ENCODE measurements at places on chromosomes 6 and 20. TPM values are rescaled to one million over a fixed set of nuclear protein-coding genes. Genes with fewer than 3 reads are reported as not detected.
A peak's percentile ranks its signal among the peaks of the same experiment; 100 is the strongest.

- no peak overlapping the region for H3K27ac ChIP-seq
- H3K4me1 ChIP-seq = no peaks in the 10 kb centered on the region
- no peaks in the 10 kb centered on the region for H3K36me3 ChIP-seq
- no peak overlapping the region for H3K4me3 ChIP-seq
Measured at GRCh38 chr20:36399147-36399968, 93.2 kb downstream of the DLGAP4 start.

DNA sequence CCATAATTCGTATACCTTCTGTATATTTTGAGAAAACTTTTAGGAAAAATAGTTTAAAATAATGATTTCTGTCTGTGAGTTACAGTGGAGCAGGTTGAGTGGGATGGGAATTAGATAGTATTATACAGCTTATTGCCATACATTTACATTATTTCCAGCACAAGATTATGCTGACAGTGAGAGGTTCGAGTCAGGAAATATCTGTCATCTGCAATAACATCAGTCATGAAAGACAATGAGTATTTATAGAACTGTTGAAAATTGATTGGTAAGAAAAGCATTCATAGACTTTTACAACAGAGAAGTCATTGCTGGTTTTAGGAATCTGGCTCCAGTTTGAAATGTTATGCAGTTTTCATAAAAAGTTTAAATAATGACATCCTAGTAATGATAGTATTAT lies 45.9 kb downstream of the FAM135A start:
- DNase-seq = no peak
- no peak overlapping the region for H3K27ac ChIP-seq
- no peaks in the 10 kb centered on the region for H3K4me1 ChIP-seq
- no peaks in the 10 kb centered on the region for H3K36me3 ChIP-seq
- H3K4me3 ChIP-seq = no peak overlapping the region
- no peaks in the 10 kb centered on the region for H3K27me3 ChIP-seq

- H3K4me1 ChIP-seq = no peaks in the 10 kb centered on the region
- no peak overlapping the region for H3K27ac ChIP-seq
- no peak for DNase-seq
- H3K36me3 ChIP-seq = no peaks in the 10 kb centered on the region
Measured at GRCh38 chr6:115887891-115888290, 172.8 kb downstream of the FRK start.

DNA sequence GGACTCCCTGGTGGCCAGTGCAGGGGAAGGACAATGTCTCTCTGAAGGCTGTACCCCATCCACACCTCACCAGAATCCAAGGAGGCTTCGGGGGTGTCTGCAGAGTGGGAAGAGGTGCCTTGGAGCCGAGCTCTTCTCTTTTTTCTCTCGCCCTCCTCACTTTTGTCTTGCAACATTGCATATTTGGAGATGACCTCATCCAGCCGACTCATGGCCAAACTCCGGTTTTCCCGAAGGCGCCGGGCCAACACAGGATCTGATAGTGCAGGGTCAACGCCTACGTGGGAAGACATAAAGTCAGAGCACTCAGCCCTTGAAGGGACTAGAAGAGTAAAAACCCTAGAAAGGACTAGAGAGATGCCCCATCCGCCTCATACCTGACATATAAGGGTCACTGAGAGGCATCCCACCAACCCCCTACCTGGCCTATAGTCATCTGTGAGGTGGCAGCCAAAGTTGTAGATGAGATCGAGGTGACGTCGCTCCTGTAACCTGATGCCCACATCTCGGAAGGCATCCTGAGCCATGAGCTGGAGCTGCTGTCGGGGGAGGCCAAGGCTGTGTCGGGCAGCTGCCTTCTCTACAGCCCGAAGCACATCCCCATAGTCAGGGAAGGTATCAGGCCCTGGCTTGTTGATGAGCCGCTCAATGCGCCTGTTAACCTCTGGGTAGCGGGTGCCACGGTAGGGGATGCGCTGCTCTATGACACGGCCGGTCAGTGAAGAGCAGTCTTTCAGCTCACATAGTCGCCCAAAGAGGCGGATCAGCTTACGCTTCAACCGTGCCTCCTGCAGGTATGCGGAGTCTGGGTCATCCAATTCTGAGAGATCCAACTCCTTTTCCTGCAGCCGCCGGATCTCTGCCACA lies 3.0 kb upstream of the ZBTB22 start:
- peak overlapping the region; percentile 85 for H3K27ac ChIP-seq
- no peaks in the 10 kb centered on the region for H3K27me3 ChIP-seq

DNA sequence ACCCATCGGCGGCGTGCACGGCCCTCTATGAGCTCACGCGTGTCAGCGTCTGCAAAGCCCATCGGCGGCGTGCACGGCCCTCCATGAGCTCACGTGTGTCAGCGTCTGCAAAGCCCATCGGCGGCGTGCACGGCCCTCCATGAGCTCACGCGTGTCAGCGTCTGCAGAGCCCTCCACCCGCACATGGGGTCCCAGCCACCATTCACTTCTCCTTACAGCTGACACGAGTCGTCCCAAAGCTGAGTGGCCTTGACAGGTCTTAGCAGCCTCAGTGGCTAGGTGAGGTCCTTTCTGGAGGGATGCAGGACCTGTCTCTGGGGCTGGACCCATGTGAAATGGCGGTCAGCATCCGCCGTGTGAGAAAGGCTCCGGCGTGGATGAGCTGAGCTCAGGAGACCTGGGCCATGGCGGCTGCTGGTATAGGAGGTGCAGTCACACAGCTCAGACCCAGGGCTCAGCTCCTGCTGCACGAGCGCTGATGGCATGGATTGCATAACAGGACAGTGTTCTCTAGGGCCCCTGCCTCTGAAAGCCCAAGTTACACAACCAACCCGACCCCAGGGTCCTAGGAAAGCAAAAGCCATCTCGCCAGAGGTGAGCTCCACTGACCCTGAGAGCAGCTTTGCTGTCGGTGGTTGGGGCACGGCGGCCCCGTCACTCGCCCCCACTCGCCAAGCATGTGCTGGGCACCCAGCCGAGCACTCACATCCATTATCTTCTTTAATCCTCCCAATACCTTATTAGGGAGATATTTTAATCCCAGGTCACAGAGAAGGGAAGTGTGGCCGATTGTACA lies 38.9 kb downstream of the DLL1 start:
- no peak overlapping the region for H3K4me3 ChIP-seq
- no peaks in the 10 kb centered on the region for H3K27me3 ChIP-seq
- H3K27ac ChIP-seq = no peak overlapping the region
- no peaks in the 10 kb centered on the region for H3K36me3 ChIP-seq
- DNase-seq = no peak

GRCh38 chr6:37680668-37681067 lies 17.0 kb downstream of the MDGA1 start:
- H3K27me3 ChIP-seq = no peaks in the 10 kb centered on the region
- no peak overlapping the region for H3K4me3 ChIP-seq
- no peaks in the 10 kb centered on the region for H3K36me3 ChIP-seq
- no peaks in the 10 kb centered on the region for H3K4me1 ChIP-seq
- H3K27ac ChIP-seq = no peak overlapping the region

GRCh38 chr6:12261502-12261901 lies 28.7 kb upstream of the EDN1 start:
- H3K36me3 ChIP-seq = no peaks in the 10 kb centered on the region
- no peak for DNase-seq
- no peak overlapping the region for H3K27ac ChIP-seq
- no peak overlapping the region for H3K4me3 ChIP-seq
- H3K4me1 ChIP-seq = no peaks in the 10 kb centered on the region

GRCh38 chr20:54736421-54736820 lies 261.0 kb downstream of the DOK5 start:
- no peaks in the 10 kb centered on the region for H3K4me1 ChIP-seq
- H3K4me3 ChIP-seq = no peak overlapping the region
- H3K36me3 ChIP-seq = no peaks in the 10 kb centered on the region
- no peak overlapping the region for H3K27ac ChIP-seq
- H3K27me3 ChIP-seq = no peaks in the 10 kb centered on the region
- no peak for DNase-seq

GRCh38 chr6:80442366-80442765 lies 335.9 kb downstream of the BCKDHB start:
- no peaks in the 10 kb centered on the region for H3K36me3 ChIP-seq
- no peak overlapping the region for H3K4me3 ChIP-seq
- DNase-seq = no peak
- H3K4me1 ChIP-seq = no peaks in the 10 kb centered on the region
- H3K27me3 ChIP-seq = no peaks in the 10 kb centered on the region

DNA sequence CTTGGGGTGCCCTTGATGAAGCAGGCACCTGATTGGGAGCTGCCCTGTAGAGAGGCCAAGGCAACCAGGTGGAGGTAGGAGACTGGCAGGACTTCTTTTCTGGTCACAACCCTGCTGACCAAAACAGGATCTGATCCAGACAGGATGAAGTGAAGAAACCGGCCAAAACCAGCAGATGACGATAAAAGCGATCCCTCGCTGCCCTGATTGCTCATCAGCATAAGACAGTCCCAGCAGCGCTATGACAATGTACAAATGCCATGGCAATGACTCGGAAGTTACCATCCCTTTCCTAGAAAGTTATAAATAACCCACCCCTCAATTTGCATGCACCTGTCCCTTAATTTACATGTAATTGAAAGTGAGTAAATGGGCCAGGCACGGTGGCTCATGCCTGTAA lies 88.4 kb upstream of the PDE10A start:
- H3K27ac ChIP-seq = no peak overlapping the region
- no peaks in the 10 kb centered on the region for H3K27me3 ChIP-seq
- H3K4me3 ChIP-seq = no peak overlapping the region
- no peaks in the 10 kb centered on the region for H3K36me3 ChIP-seq
- H3K4me1 ChIP-seq = no peaks in the 10 kb centered on the region

GRCh38 chr6:56168596-56168995 lies 78.8 kb downstream of the COL21A1 start:
- H3K27me3 ChIP-seq = no peaks in the 10 kb centered on the region
- no peak for DNase-seq
- no peaks in the 10 kb centered on the region for H3K4me1 ChIP-seq

GINS1 gene
- 11.4 TPM for total RNA-seq

RSPO4 gene
- not detected for total RNA-seq

RPS6KA2 gene
- total RNA-seq = 9.0 TPM

Data from liver (tissue), 10 donors.